ENCODE measurements at places on chromosomes 2 and 18.

- no peak overlapping the region for H3K27ac ChIP-seq
- no peaks in the 10 kb centered on the region for H3K36me3 ChIP-seq
- H3K4me3 ChIP-seq: no peak overlapping the region
Observed at GRCh38 chr2:184523732-184524131, 74.6 kb upstream of the ZNF804A start.

GRCh38 chr18:45751766-45752165 lies 27.8 kb downstream of the SLC14A1 start:
- no peaks in the 10 kb centered on the region for H3K27me3 ChIP-seq
- H3K36me3 ChIP-seq: no peaks in the 10 kb centered on the region
- DNase-seq: no peak
- H3K4me3 ChIP-seq: no peak overlapping the region

- DNase-seq: no peak
- peaks cover 79% of the 10 kb centered on the region for H3K27me3 ChIP-seq
- peaks cover 16% of the 10 kb centered on the region for H3K4me1 ChIP-seq
- no peaks in the 10 kb centered on the region for H3K36me3 ChIP-seq
Observed at GRCh38 chr2:8547284-8548064, 134.4 kb upstream of the ID2 start.

DNA sequence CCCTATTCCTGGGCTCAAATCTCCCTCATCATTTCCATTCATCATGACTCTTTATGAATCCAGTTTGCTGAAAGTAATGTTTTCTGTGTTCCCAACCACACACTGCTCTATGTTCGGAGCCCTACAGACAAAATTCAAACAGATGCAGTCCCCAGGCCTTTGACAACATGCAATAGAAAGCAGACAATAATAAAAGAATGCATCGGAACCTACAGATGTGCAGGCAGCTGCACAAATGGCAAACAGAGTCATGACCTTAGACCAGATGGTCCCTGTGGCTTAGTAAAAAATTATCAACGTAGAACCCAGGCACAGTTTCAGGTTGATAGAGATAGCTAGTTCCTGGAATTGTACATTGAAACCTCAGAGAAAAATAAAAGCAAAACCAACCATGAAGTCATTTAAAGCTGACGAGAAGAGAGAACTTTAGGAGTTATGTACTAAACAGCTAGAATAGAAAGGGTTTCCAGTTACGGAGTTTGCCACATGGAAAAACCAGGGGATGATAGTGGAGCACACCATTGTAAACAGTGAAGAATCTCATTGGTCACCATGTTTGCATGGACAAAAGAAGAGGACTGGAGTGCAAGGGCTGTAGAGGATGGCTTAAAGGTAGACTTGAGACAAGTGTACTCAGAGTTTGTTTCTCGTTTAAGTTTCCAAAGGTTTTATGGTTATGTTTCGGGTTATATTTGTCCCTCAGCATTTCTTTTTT lies 23.2 kb upstream of the ACVR1 start:
- peaks cover 13% of the 10 kb centered on the region for H3K27me3 ChIP-seq
- H3K4me3 ChIP-seq: no peak overlapping the region
- no peak for DNase-seq
- H3K36me3 ChIP-seq: no peaks in the 10 kb centered on the region
- no peak overlapping the region for H3K27ac ChIP-seq

- no peaks in the 10 kb centered on the region for H3K27me3 ChIP-seq
- no peaks in the 10 kb centered on the region for H3K36me3 ChIP-seq
- H3K27ac ChIP-seq: no peak overlapping the region
- H3K4me1 ChIP-seq: no peaks in the 10 kb centered on the region
- DNase-seq: peak; percentile 39
Observed at GRCh38 chr2:214830794-214831346, 21.4 kb upstream of the BARD1 start.

GRCh38 chr2:173652311-173652710 lies 297.6 kb downstream of the CDCA7 start:
- DNase-seq: peak; percentile 46
- H3K4me3 ChIP-seq: no peak overlapping the region
- H3K27ac ChIP-seq: no peak overlapping the region
- H3K27me3 ChIP-seq: no peaks in the 10 kb centered on the region
- H3K4me1 ChIP-seq: no peaks in the 10 kb centered on the region
- no peaks in the 10 kb centered on the region for H3K36me3 ChIP-seq

- no peak overlapping the region for H3K27ac ChIP-seq
- no peaks in the 10 kb centered on the region for H3K4me1 ChIP-seq
- DNase-seq: no peak
- no peak overlapping the region for H3K4me3 ChIP-seq
- H3K27me3 ChIP-seq: no peaks in the 10 kb centered on the region
Observed at GRCh38 chr18:28711096-28711495, 534.2 kb upstream of the CDH2 start.

DNA sequence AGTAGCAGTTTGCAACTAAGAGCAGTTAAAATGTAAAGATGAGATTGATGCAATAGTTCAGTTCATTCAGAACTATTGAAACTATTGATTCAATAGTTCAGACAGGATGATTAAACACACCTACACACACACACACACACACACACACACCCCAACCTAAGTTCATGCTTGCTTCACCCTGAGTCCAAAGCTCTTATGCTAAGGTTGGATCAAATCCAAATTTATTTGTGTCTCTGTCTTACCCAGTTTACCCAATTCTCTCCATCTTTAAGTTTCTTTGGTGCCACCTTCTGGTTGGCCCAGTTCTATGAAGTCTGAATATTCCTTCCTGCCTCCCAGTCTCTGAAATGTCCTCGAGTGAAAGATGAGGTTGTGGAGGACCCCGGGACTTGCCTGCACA lies 5.1 kb downstream of the SERPINB8 start:
- DNase-seq: peak; percentile 20
- H3K36me3 ChIP-seq: no peaks in the 10 kb centered on the region
- H3K27ac ChIP-seq: no peak overlapping the region
- H3K27me3 ChIP-seq: no peaks in the 10 kb centered on the region
- H3K4me1 ChIP-seq: peaks cover 5% of the 10 kb centered on the region

- peak; percentile 23 for DNase-seq
- no peaks in the 10 kb centered on the region for H3K36me3 ChIP-seq
- H3K4me1 ChIP-seq: peaks cover 4% of the 10 kb centered on the region
- no peak overlapping the region for H3K27ac ChIP-seq
Observed at GRCh38 chr2:19369341-19369955, 11.0 kb upstream of the OSR1 start.

DNA sequence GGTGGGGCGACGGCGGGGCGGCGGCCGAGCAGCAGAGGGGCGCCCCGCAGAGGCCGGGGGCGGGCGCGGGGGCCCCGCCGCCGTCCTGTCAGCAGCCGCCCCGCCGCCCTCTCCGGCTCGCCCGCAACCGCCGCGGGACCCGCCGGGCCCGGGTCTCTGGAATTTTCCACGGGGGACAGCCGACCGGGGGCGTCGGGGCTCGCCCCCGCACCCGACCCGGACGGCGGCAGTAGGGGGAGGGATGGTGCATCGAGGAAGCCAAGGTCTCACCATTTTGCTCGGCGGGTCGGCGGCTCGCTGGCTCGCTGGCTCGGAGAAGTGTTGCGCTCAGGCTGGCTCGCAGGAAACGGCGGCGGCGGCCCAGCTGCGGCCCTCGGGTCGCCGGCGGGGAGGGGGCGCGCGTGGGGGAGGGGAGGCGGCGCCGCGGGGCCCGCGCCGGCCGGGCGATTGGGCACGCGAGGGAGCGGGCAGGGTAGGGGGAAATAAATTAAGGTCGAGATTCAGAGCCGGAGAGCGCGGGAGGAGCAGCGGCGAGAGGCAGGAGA lies 405 bp downstream of the PPP3R1 start:
- H3K4me3 ChIP-seq: peak overlapping the region; percentile 96
- H3K36me3 ChIP-seq: peaks cover 11% of the 10 kb centered on the region
- DNase-seq: no peak
- H3K27me3 ChIP-seq: no peaks in the 10 kb centered on the region
- H3K4me1 ChIP-seq: peaks cover 48% of the 10 kb centered on the region

DNA sequence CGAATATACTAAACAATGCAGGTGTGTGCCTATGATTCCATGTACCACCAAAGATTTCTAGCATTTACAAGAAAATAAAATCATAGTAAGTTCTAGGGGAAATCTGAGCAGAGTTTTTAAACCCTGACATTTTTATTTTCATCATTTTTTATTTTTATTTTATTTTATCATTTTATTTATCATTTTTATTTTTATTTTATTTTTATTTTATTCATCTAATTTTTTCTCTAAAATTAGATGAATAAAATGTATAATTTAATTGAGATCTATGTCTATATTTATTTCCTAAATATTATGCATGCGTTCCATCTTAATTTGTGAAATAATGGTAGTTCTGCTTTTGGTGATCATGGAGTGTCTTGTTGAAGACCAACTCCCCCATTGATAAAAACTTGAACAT lies 257.6 kb upstream of the DOK6 start:
- H3K4me1 ChIP-seq: no peaks in the 10 kb centered on the region
- no peak overlapping the region for H3K27ac ChIP-seq
- no peaks in the 10 kb centered on the region for H3K36me3 ChIP-seq
- H3K4me3 ChIP-seq: no peak overlapping the region

GRCh38 chr2:70069049-70069448 lies 18.2 kb upstream of the PCBP1 start:
- H3K36me3 ChIP-seq: peaks cover 16% of the 10 kb centered on the region
- peak overlapping the region; percentile 40 for H3K27ac ChIP-seq
- no peaks in the 10 kb centered on the region for H3K27me3 ChIP-seq
- no peak overlapping the region for H3K4me3 ChIP-seq
- DNase-seq: peak; percentile 88

GRCh38 chr2:157364257-157364974 lies 38.8 kb upstream of the ERMN start:
- DNase-seq: no peak
- H3K4me3 ChIP-seq: no peak overlapping the region
- H3K27me3 ChIP-seq: no peaks in the 10 kb centered on the region
- H3K4me1 ChIP-seq: 0 out of 2 replicates have a peak, but pooled peaks cover 11% of the 10 kb centered on the region
- H3K27ac ChIP-seq: no peak overlapping the region

GRCh38 chr2:229313591-229313990 lies 42.5 kb upstream of the PID1 start:
- H3K27ac ChIP-seq: no peak overlapping the region
- DNase-seq: no peak
- no peaks in the 10 kb centered on the region for H3K36me3 ChIP-seq
- no peaks in the 10 kb centered on the region for H3K27me3 ChIP-seq

- H3K36me3 ChIP-seq: no peaks in the 10 kb centered on the region
- H3K4me1 ChIP-seq: peaks cover 53% of the 10 kb centered on the region
- no peaks in the 10 kb centered on the region for H3K27me3 ChIP-seq
- no peak overlapping the region for H3K27ac ChIP-seq
- H3K4me3 ChIP-seq: no peak overlapping the region
Observed at GRCh38 chr2:70570041-70570661, 16.5 kb upstream of the TGFA start.

DNA sequence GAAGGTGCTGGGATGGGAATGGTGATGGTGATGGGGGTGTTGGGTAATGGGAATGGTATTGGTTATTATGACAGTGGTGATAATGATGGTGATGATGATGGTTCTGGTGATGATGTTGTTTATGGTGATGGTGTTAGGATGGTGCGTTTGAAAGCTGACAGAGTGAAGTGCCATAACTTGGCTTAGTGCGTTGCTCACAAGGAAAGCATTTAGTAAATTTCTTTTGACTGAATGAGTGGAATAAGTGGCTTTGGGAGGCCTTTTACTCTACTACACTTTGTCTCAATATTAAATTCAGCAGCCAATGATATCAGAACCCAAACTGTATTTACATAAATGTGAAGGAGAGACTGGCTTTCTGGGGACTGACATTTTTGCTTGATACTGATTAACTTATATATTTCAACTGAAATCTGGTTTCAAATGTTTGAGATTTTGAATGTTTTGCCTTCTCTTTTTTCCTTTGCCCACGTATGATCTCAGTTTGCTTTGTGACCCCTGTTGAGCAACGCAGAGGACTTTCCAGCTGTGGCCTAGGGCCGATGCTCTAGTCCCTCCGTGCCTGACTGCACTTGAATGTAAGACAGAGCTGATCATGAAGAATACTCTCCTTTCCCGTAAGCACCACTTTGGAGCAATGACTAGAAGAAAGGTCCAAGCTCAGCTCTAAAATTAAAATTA lies 128.5 kb upstream of the SH3BP4 start:
- peaks cover 41% of the 10 kb centered on the region for H3K4me1 ChIP-seq
- no peaks in the 10 kb centered on the region for H3K36me3 ChIP-seq
- H3K27ac ChIP-seq: peak overlapping the region; percentile 1
- H3K4me3 ChIP-seq: no peak overlapping the region
- H3K27me3 ChIP-seq: no peaks in the 10 kb centered on the region

GRCh38 chr2:4369826-4370419 lies 666.5 kb downstream of the DCDC2C start:
- H3K27ac ChIP-seq: no peak overlapping the region
- no peaks in the 10 kb centered on the region for H3K36me3 ChIP-seq
- no peaks in the 10 kb centered on the region for H3K4me1 ChIP-seq
- H3K4me3 ChIP-seq: no peak overlapping the region
- no peaks in the 10 kb centered on the region for H3K27me3 ChIP-seq

GRCh38 chr2:13114391-13114790 lies 397.7 kb downstream of the TRIB2 start:
- no peaks in the 10 kb centered on the region for H3K4me1 ChIP-seq
- H3K36me3 ChIP-seq: no peaks in the 10 kb centered on the region
- H3K27me3 ChIP-seq: no peaks in the 10 kb centered on the region
- no peak for DNase-seq
- no peak overlapping the region for H3K4me3 ChIP-seq

DNA sequence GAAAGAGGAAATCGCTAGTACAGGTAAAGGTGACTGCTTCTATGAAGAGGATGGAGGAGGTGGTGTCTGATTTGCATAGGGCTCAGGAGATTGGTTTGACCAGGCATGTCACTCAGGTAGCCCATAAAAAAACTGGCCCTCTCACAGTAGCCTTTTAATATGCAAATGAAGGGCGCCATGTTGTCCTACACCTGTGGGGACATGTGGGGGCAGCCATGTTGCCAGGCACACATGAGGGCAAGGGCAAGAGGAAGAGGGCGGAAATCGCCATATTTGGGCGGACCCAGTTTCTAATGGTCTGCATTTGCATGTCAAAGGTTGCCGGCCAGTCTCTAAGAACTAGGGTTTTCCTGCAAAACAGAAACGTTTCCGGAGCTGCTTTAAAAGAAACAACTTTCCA lies 1330.6 kb downstream of the DSC3 start:
- H3K36me3 ChIP-seq: no peaks in the 10 kb centered on the region
- no peak for DNase-seq
- H3K4me1 ChIP-seq: 0 out of 2 replicates have a peak, but pooled peaks cover 4% of the 10 kb centered on the region
- no peak overlapping the region for H3K27ac ChIP-seq
- no peaks in the 10 kb centered on the region for H3K27me3 ChIP-seq
- H3K4me3 ChIP-seq: no peak overlapping the region

- H3K4me1 ChIP-seq: peaks cover 47% of the 10 kb centered on the region
- peak; percentile 46 for DNase-seq
- H3K27ac ChIP-seq: no peak overlapping the region
- H3K27me3 ChIP-seq: no peaks in the 10 kb centered on the region
Observed at GRCh38 chr2:215532844-215533243, 97.0 kb upstream of the FN1 start.

Data from HepG2 (cell line).